ENCODE measurements at places on chromosomes 7 and 10.
A peak's percentile ranks its signal among the peaks of the same experiment; 100 is the strongest.

DNA sequence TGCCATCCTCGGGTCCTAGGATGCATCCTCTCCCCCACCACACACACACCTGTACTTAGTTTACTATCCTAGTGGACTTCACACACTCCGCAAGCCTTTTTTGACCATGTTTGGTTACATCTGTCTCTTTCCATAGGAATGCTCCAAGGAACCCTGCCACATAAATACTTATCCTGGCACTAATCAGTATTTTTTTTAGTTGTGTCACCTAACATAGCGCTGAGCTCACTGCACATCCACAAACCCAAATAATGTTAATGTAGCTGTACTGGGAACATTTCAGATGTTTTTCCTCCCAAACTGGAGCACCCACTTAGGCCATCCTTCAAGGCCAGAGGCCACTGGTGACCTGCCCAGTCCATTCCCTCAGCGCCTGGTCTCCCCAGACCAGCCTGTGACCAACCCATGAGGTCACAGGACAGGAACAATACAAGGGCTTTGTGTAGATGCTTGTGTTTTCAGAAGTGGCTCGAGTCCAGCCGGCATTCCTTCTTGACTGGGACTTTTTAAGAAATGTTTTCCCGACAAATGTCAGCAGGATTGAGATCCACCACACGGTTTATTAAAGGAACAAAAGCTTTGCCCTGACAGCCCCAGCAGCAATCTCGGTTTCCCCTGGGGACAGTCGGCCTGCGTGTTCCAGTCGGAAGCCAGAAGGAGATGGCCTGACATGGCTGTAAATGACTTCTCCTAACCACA lies 181.4 kb downstream of the JCAD start:
- DNase-seq: no peak

GRCh38 chr10:46215426-46215825 lies 71.4 kb upstream of the ANTXRL start:
- no peak for DNase-seq

DNA sequence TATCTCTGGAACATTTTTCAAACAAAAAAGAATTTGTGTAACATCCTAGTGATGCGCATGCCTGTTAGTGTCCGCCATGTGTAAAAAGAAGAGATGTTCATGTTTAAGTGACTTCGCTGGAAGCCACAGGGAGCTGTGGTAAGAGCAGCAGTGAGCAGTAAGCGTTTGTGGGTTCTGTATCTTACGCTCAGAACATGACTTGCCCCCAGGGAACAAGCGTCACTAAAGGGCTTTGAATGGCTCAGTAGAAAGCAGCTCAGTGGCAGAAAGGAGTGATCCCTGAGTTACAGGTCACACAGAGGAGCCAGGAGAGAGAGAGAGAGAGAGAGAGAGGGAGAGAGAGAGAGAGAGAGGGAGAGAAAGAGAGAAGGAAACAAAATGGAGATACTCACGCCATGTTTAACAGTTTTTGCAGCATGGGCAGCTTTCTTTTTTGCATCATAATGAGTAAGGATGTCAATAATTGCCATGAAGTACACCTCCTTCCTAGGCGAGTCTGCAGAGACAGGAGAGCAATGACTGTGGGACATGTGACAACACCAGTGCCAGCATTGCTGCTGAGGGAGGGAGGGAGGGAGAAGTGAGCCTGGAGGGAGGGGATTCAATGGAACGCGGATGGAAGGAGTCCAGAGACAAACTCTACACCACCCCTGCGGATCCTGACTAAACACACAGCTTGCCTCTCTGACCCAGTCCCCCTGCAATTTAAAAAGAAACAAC lies 174.6 kb downstream of the PIP4K2A start:
- no peak for DNase-seq

DNA sequence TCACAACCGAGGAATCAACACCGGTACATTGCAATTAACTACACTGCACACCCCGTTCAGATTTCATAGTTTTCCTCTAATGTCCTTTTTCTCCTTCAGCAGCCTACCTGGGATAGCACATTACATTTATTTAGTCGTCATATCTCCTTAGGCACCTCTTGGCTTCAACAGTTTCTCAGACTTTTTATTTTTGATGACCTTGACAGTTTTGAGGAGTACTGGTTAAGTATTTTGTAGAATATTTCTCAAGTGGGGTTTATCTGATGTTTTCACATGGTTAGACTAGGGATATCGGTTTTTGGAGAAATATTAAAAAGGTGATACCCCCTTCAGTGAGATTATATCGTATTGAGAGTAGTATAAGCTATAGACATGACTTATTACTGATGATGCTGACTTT lies 87.0 kb upstream of the GLCCI1 start:
- DNase-seq: no peak

- no peak for DNase-seq
These were observed 99.1 kb downstream of the ANK3 start for GRCh38 chr10:60290558-60290957.

GRCh38 chr7:30561389-30561788 lies 33.3 kb upstream of the GARS1 start:
- no peak for DNase-seq

DNA sequence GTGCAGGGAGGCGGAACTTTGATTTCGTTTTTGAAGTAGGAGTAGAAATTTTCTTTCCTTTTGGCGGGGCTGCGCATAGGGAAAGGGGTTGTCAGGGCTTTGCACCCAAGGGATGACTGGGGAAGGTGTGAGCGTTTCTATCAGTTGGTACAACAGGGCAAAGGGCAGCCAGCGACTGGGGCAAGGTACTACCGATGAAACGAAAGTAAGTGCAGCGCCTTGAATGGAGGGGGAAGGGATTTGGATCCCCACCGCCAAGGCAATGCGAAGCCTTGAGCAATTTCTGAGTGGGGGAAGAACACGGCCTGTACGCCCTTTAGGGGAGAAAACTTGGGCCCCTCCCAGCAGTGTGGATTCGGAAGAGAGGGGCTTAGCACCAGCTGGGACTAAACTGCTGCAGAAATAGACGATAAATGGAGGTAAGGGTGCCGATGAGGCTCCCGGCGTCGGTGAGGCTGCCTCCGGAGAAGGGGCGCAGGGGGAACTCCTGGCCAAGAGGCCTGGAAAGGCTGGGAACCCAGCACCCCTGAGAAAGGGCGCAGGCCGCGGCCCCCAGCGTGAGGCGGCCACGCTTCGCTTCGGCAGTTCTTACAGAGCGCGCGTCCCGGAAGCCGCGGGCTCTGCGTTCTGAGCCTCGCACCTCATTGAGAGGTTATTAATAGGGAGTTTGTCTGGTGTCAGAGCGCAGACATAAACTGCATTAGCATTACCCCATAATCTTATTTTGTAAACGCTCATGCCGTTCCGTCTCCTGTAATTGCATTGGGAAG lies 10.0 kb upstream of the TLX1 start:
- DNase-seq: no peak

GRCh38 chr10:117320050-117320665 lies 55.1 kb downstream of the PDZD8 start:
- DNase-seq: no peak

- DNase-seq: no peak
These were observed 12.9 kb upstream of the SORBS1 start for GRCh38 chr10:95573964-95574604.

- no peak for DNase-seq
These were observed 8.7 kb upstream of the LRRTM3 start for GRCh38 chr10:66917104-66917503.

- DNase-seq: no peak
These were observed 8.0 kb downstream of the ZNF518A start for GRCh38 chr10:96138102-96138501.

DNA sequence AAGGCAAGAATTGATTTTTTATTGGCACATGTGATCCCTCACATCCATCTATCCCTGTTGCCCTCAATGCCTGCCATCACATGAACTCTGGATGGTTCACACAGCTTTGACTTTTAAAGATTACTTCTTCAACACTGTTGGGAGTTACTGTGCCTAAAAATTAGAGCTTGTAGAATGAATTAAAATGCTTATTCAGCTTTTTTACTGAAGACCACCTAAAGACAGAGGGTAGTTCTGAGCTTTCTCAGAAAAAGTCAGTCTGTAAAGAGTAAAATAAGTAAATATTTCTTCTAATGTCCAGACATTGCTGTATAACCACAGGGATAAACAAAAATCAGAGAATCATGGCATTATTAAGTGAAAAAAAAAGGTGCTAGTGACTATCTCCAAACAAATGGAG lies 93.3 kb upstream of the CSTF2T start:
- no peak for DNase-seq

DNA sequence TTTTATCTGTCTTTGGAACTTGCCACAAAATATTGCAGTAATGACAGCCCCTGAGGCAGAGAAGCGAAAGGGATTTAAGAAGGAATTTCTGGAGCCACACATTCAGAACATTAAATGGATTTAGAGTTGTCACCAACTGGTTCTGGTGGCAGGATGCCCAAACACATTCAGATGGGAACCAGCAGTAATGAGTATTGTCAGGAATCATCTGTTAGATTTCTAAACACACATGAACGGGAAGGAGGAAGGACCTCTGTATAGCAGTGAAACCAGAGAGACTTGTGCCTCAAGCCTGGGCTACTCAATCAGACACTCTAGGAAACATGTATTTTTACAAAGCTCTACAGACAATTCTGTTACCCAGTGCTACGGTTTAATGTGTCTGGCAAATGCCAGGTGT lies 103.8 kb upstream of the CCNY start:
- no peak for DNase-seq

DNA sequence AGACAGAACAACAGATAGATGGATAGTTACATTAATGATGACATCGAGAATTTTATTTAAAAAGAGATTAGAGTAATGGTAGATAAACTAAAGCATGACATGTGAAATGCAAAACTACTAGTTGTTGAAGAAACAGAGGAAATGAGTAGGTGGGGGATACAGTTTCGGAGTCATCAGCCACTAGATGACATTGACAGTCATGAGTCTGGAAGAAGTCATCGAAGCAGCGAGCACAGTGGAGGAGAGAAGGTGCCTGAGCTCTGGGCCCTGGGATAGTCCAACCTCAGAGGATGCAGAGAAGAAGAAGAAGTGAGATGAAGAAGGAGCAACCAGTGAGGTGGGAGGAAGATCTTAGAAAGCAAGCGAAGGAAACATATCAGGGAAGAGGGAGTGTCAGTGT lies 20.2 kb upstream of the SEC61A2 start:
- no peak for DNase-seq

DNA sequence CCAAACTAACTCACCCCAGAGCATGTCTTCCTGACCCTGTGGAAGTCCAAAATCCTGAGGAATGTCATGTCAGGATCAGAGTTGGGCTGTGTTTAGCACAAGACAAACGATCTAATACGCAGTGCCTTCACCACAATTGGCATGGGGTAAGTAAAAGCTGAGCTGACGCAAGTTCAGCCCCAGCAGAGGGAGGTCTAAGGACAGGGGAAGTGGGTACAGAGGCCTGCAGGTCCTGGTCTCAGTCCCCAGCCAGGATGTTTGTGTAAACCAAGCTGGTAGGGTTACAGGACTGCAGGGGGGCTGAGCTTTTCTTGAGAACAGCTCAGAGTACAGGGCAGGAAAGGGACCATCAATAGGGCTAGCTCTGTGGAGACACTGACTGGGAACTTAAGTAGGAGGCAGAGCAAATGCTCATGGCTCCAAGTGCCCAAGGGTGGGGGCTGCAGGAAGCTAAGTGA lies 5.3 kb upstream of the KCNIP2 start:
- no peak for DNase-seq

DNA sequence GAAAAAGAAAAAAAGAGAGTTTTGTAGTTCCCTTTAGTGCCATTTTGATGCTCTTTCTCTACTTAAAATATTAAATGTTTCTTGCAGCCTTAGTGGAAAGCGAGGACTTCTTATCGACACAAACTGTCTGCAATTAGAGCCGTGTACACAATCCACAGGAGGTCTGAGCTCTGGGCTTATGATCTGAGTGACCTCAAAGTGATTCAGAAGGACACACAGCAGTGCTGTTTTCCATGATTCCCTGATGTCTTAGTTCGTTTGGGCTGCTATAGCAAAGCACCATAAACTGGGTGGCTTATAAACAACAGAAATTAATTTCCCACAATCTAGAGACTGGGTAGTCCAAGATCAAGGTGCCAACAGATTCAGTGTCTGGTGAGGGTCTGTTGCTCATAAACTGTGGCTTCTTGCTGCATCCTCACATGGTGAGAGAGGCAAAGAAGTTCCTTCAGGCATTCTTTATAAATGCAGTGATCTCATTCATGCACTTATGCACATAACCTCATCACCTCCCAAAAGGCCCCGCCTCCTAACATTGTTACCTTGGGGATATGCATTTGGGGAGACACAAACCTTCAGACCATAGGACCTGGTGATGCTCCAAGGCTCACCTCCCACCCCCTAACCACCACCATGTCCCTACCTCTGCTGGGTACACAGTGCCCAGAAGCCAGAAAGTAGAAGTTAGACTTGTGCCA lies 204.5 kb upstream of the GHITM start:
- DNase-seq: no peak

- no peak for DNase-seq
These were observed 7.2 kb upstream of the C1GALT1 start for GRCh38 chr7:7175075-7175695.

DNA sequence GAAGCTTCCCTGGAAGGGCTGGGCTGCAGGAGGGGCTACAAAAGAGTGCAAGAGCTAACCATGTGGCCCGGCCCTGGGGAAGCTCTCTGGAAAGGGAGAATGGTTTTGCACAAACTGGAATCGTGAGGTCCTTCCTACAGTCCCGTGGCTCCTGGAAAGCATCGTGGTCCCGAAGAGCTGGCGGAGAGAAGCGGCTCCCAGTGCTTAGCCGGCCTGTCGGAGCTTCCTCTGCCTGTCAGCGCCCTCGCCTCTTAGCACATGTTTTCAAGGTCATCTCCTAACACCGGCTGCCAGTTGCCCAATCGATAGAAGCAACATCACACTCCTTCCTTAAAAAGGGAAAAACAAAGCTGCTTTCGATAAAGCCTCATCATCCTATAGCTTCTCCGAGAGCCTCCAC lies 42.1 kb upstream of the MGMT start:
- no peak for DNase-seq

- DNase-seq: peak; percentile 44
These were observed at the start of gene ARHGAP22 for GRCh38 chr10:48604991-48605508. Gene ARHGAP22, minus strand, starts transcription at chr10:48605073. Its CDS starts 277 bp downstream, at chr10:48604796.

GRCh38 chr10:12950583-12951128 lies 50.9 kb downstream of the CCDC3 start:
- no peak for DNase-seq

- no peak for DNase-seq
These were observed 25.8 kb upstream of the GPNMB start for GRCh38 chr7:23220690-23221305.

DNA sequence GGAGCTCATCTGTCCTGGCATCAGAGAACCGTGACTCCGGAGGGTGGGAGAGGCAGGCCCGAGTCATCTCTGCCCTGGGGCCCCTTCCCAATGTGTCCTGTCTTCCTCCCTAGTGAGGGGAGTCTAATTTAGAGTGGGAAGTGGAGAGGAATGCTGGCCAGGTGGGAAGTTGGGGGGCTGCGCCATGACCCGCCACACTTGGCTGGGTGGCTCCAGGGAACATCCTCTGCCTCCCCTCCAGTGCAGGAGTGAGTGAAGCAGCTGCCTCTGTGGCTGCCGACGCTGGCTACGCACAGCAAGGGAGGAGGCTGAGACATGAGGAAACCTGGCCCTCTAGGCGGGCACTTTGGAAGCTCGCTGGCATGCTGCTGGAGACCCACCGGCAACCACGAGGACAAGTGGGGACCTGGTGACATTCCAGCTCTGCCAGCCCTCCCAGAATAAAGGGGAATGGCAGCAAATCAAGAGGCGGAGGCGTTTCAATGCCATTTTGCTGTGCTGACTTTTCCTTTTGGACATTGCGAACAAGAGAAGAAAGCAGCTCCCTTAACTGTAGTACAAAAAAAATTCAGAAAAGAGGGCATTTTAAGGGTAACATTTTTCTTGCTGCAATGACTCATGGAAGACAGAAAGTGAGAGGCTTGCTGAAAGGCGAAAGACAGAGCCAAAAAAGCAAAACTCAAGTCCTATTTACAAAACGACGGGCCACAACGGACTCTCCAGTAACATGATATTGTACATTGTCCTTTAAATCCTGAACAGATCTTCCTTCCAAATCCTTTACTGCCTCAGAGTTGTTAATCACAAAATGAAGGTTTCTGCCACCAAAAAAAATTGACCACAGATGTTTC lies 121.2 kb upstream of the PITRM1 start:
- no peak for DNase-seq
